ENCODE measurements at places on chromosomes 1 and 21.
A peak's percentile ranks its signal among the peaks of the same experiment; 100 is the strongest.

- no peak for DNase-seq
Measured at GRCh38 chr1:85544689-85545215, 35.8 kb upstream of the CCN1 start.

- DNase-seq = no peak
Measured at GRCh38 chr1:57279909-57280666, 143.8 kb downstream of the DAB1 start.

DNA sequence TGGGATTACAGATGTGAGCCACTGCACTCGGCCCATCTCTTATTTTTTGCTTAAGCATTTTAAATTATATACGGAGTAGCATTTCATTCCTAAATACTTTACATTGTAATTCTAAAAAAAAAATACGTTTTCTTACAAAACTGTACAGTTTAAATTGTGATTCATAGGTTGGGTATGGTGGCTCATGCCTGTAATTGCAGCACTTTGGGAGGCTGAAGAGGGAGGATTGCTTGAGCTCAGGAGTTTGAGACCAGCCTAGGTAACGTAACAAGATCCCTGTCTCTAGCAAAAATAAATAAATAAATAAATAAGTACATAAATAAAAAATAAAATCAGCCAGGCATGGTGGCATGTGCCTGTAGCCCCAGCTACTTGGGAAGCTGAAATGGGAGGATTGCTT is 24.6 kb downstream of the TBCE start:
- no peak for DNase-seq

GRCh38 chr1:206658264-206658980 is 23.1 kb downstream of the DYRK3 start:
- peak; percentile 72 for DNase-seq

DNA sequence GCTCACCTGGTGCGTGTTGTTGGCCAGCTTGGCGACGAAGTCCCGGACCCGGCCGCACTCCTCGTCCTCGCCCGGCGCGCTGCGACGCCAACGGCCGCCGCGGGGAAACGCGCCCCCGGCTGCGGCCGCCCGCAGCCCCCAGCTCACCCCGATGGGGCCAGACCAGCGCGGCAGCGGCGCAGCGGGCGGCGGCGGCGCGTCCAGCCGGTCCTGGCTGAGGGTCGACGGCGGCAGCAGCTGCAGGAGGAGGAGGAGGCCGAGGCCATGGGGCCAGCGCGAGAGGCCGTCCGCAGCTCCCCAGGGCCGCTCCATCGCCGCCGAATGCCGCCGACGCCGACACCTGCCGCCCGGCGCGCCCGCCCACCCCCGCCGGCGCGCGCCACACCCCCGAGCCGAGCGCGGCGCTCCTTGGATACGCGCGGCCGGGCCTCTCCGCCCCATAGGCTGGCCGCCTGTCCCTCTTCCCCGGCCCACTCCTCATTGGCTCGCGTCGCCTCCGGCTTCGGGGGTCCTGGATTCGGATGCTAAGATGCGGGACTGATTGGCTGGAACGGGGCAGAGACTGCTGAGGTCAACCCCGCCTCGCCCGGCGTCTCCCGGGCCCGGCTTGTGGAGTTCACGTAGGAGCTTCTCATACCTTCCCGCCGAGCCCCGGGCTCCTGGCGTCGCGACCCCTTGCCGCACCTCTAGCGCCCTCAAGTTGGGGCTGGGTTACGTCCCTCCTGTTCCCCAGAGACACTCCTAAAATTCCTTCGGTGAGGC is at the start of gene SORT1:
SORT1 (minus strand) TSS at position 338 of the 762 bp plus-strand sequence; CDS start at position 312, 26 bp downstream.
- DNase-seq = peak; percentile 75

DNA sequence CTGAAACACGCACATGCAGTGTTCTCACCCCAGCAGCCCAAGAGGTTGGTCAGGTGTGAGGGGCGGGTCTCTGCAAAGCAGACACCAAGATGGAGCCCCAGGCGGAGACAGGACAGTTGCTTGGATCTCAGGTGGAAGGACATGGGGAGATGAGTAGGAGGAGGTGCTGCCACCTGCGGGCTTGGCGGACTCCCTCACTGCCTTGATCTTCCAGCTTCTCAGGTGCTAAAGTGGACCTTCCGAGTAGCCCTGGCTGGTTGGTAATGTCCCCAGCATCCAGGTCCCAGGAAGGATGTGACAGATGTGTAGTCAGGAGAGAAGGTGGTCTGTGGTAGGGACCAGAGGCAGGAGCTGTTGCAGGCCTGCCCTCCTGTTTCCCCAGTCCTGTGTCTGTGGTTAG is 114.1 kb downstream of the AJAP1 start:
- DNase-seq = no peak

- no peak for DNase-seq
Measured at GRCh38 chr21:15421441-15421881, 308.3 kb upstream of the USP25 start.

- DNase-seq = no peak
Measured at GRCh38 chr1:78683079-78683478, 33.4 kb downstream of the IFI44 start.

- DNase-seq = no peak
Measured at GRCh38 chr21:29496337-29496736, 197.6 kb downstream of the BACH1 start.

GRCh38 chr1:101356604-101357443 is 120.0 kb downstream of the S1PR1 start:
- DNase-seq = no peak

DNA sequence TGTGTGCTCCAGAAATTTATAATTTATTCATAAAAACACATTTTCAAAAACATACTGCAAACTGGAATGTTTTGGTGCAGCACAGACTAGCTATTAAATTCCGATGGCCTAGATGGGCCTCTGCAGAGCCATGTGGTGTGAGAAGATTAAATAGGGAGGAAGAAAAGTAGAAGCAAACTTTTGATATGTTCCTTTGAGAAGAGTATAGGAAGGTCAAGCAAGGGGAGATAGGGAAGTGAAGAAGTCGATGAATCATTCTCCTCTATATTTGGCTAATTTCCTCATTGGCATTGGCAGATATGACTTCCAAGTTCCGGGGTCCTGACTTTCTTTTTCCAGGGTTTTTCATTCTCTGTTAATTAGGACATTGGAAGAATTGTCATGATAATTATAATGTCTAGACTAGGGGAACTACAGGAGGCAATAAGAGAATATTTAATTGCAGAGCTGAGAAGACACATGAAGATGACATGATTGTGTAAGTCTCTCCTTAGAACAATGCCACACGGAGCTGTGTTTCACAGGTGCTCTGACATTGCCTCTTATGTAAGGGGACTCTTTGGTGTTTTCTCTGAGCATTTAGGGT is 19.3 kb upstream of the ZNF326 start:
- DNase-seq = no peak

DNA sequence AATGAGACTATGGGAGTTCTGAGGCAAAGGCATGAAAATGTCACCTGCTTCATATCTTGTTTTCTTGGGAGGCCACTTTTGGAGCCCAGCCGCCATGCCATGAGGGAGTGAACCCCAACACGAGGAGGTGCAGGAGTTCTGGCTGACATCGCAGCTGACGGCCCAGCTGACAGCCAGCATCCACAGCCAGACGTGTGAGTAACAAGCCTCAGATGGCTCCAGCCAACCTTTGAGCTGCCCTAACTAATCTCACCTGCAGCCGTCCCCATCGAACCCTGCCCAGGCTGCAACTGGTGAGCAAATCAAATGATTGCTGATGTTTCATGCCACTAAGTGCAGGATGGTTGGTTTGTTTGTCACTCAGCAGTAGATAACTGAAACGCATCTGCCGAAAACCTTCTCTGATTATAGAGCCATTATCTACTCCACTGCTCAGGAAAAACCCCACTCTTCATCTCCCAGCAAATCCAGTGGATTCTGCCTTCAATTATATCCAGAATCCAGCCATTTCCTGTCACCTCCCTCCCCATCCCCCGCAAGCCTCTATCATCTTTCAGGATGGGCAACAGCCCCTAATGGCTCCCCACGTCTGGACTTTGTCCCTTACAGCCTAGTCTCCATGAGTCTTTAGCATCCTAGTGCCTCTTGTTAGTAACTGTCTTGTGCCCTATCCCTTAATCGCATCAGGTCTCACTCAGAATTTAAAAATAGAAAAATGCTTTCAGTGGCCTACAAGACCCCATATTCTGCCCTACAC is 18.5 kb upstream of the RAB4A start:
- DNase-seq = no peak
